ENCODE measurements at places on chromosomes 7 and 10.

DNA sequence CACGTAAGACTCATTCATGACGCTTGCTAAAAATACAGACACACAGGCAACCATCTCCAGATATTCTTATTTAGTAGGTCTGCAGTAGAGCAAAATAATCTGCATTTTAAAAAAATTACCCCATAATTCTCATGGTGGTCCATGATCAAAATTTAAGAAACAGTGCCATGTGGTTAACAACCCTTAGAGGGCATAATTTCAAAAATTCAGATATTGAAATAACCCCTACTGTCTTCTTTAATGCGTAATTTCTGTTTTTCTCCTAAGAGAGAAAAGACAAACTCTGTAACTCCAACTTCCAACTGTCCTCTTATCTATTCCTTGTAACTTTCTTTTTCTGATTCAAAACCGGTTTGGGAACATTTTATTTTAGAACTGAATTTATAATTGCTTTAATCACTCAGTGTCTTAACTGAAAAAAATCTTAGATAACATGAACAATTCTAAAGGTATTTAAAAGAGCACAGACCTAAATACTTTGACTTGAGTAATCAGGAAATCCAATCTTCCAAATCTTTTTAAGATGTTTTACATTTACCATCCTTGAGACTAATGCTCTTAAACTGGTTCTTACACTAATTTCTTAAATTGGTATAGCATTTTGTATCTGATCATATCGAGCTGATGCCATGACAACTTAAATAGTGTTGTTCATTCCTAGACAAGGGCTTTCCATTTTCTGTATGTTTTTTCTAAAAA lies 148.0 kb downstream of the GALNT11 start:
- DNase-seq, result no peak

DNA sequence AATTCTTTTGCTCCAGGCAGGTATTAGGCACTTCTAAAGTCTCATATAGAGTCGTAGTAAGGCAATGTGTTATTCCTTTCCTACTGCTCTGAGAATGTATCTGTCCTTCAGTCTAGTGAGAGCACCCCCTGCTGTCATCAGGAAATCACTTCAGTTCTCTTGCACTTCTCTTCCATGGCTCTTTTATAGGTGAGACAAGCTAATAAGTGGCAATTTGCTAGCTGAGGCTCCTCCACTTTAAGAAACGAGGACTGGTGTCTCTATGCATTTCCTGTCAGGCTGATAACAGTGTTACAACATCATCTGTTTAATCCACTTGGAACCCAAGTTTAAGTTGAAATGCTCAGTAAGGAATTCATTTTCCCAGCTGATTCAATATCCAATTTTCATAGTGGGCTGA lies 350.6 kb downstream of the TFEC start:
- DNase-seq, result no peak

GRCh38 chr10:25261558-25261957 lies 86.8 kb downstream of the GPR158 start:
- no peak for DNase-seq

DNA sequence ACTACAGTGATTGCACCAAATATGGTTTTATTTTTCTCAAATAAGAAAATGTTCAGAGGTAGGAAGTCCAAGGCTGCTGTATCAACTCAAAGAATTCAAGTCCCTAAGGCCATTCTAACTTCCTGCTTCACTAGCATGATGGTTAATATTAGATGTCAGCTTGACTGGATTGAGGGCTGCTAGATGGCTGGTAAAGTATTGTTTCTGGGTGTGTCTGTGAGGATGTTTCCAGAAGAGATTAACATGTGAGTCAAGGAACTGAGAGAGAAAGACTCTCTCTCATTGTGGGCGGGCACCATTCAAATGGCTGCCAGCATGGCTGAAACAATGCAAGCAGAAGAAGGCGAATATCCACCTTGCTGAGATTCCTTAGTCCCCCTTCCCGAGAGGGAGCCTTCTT lies 77.4 kb upstream of the NRBF2 start:
- DNase-seq, result no peak

Measured in hepatic stellate cell (primary cell).